Body of pancreas (tissue), 4 donors: ENCODE measurements at places on chromosomes 4 and X.

- no peak overlapping the region for H3K4me3 ChIP-seq
- no peak overlapping the region for H3K27ac ChIP-seq
- no peaks in the 10 kb centered on the region for H3K27me3 ChIP-seq
Measured at GRCh38 chr4:71932941-71933340, 98.9 kb upstream of the NPFFR2 start.

DNA sequence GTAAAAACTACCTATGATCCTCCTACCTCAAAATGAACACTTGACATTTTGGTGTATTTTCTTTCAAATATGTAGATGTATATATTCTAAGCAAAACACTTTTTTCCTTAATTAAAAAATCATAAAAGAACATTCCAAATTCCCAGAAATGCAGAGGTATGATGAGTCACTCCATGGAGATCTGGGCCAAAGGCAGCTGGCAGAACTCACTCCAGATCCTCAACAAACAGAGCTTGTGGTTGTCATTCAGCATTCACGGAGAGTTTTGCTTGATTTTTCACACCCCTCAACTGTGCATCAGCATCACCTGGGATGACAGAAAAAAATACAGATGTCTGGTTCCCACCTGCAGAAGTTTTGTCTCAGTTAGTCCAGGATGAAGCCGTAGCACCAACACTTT, 144.6 kb downstream of the KIT start:
- no peak overlapping the region for H3K4me3 ChIP-seq
- no peaks in the 10 kb centered on the region for H3K36me3 ChIP-seq
- no peak for DNase-seq
- H3K4me1 ChIP-seq, result no peaks in the 10 kb centered on the region
- H3K27me3 ChIP-seq, result no peaks in the 10 kb centered on the region
- no peak overlapping the region for H3K27ac ChIP-seq

- peaks cover 5% of the 10 kb centered on the region for H3K36me3 ChIP-seq
- H3K4me1 ChIP-seq, result peaks cover 8% of the 10 kb centered on the region
- no peak overlapping the region for H3K27ac ChIP-seq
- H3K4me3 ChIP-seq, result no peak overlapping the region
- no peaks in the 10 kb centered on the region for H3K27me3 ChIP-seq
- peak; percentile 20 for DNase-seq
Measured at GRCh38 chr4:139715746-139716391, 50.2 kb downstream of the MGST2 start.

DNA sequence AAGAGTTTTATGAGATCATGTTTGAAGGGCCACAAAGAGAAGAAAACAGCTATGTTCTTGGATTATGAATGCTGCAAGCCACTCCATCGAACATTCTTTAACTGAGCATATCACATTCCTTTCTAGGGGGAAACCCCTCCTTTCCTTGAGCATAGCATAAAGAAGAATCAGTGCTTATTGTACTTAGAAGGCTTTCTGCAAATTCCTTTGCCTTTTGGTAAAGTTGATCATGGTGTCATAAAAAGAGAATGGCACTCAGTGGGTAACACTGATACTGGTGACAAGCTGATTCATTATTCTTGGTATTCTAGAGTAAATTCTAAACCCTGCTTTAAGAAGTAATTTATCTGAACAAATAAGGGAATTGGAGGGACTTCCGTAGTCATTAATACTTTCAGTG, 88.5 kb upstream of the GPR34 start:
- no peak for DNase-seq
- no peak overlapping the region for H3K4me3 ChIP-seq
- no peaks in the 10 kb centered on the region for H3K4me1 ChIP-seq
- no peaks in the 10 kb centered on the region for H3K36me3 ChIP-seq

- no peaks in the 10 kb centered on the region for H3K27me3 ChIP-seq
- DNase-seq, result peak; percentile 26
- H3K4me3 ChIP-seq, result no peak overlapping the region
- H3K4me1 ChIP-seq, result peaks cover 11% of the 10 kb centered on the region
Measured at GRCh38 chr4:145153181-145153903, 27.0 kb downstream of the OTUD4 start.

GRCh38 chr4:121041307-121042090, 30.8 kb downstream of the NDNF start:
- H3K27me3 ChIP-seq, result no peaks in the 10 kb centered on the region
- no peak for DNase-seq
- H3K4me1 ChIP-seq, result no peaks in the 10 kb centered on the region
- H3K27ac ChIP-seq, result no peak overlapping the region
- H3K4me3 ChIP-seq, result no peak overlapping the region
- no peaks in the 10 kb centered on the region for H3K36me3 ChIP-seq

- peaks cover 7% of the 10 kb centered on the region for H3K4me1 ChIP-seq
- H3K27ac ChIP-seq, result no peak overlapping the region
- no peak for DNase-seq
- no peak overlapping the region for H3K4me3 ChIP-seq
Measured at GRCh38 chr4:87497578-87497977, 31.6 kb downstream of the SPARCL1 start.

GRCh38 chrX:40581336-40581920, 658 bp downstream of the ATP6AP2 start:
- peak overlapping the region; percentile 45 for H3K4me3 ChIP-seq
- H3K27ac ChIP-seq, result peak overlapping the region; percentile 69
- no peaks in the 10 kb centered on the region for H3K27me3 ChIP-seq
- no peak for DNase-seq
- no peaks in the 10 kb centered on the region for H3K36me3 ChIP-seq
